HL-60 (cell line): ENCODE measurements at places on chromosomes 13 and 19.

- peak; percentile 80 for DNase-seq
These were observed 21.2 kb upstream of the TOMM40 start for GRCh38 chr19:44869733-44870470.

GRCh38 chr13:20188667-20189553 lies 3.8 kb downstream of the GJB2 start:
- DNase-seq, result peak; percentile 89

DNA sequence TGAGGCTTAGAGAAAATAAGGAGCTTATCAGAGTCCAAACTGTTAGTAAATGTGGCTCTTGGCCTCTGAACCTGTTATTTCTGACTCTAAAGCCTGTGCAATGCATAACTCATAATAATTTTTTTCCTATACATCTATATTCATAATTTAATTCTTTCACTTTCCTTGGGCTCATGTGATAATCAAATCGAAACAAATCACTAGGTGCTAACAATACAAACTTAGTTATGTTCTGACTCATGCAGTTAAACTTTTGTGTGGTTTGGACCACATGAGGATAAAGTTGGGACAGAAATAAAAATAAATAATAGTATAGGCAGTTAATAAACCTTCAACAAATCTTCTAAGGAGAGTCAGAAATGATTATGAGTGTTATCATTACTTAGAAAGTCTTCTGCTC lies 1629.0 kb downstream of the OLFM4 start:
- DNase-seq, result no peak

DNA sequence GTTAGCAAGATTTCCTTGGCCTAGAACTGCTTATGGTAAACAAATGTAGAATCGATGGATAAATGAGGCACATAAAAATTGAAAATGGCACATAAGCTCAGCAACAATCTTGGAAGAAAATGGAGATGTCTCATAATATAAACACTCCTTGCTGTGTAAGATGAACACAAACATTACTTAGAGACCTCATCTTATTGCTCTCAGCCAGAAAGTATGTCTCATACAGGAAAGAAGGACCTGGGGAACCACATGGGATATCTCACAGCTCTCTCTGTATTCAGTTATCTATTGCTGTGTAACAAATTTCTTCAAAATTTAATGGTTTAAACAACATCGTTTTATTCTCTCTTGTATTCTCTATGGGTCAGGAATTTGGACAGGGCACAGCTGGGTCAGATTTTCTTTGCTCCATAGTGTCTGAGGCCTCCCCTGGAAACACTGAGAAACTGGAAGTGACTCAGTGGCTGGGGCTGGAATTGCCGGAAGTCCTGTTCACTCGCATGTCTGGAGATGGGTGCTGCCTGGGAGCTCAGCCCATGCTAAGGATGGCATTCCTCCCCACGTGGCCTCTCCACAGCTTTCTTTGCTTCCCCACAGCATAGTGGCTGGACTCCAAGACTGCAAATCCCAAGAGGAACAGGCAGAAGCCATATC lies 105.1 kb downstream of the NUFIP1 start:
- no peak for DNase-seq

DNA sequence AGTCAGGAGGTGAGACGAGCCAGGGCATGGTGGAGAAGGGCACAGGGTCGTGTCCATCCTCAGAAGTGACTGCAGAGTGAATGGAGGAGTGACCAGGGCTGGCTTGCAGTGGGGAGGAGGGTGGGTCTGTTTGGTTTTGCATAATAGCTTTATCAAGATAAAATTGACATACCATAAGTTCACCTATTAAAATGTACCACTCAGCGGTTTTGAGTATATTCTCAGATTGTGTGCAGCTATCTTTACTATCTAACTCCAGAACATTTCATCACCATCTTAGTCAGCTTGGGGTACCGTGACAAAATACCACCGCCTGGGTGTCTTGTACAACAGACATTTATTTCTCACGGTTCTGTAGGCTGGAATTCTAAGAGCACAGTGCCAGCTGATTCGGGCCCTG lies 13.2 kb downstream of the ZNF8 start:
- DNase-seq, result no peak

DNA sequence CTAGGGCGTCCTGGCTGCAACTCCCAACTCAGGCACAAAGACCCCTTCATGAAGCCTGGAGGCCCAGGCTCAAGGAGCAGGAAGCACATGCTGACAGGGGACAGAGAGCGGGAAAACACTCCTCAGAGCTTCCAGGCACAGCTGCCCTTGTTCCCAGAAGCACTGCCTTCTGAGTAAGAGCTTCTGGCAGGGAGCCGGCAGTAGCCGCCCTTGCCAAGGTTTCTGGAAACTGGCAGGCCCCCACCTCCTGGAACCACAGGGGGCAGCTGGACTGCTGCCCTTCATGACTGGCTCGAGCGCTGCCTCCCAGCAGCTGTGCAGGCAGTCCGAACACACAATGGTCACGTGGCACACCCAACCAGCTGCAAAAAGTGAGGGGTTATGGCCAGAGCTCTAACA lies 33.6 kb upstream of the EPHX3 start:
- DNase-seq, result no peak

DNA sequence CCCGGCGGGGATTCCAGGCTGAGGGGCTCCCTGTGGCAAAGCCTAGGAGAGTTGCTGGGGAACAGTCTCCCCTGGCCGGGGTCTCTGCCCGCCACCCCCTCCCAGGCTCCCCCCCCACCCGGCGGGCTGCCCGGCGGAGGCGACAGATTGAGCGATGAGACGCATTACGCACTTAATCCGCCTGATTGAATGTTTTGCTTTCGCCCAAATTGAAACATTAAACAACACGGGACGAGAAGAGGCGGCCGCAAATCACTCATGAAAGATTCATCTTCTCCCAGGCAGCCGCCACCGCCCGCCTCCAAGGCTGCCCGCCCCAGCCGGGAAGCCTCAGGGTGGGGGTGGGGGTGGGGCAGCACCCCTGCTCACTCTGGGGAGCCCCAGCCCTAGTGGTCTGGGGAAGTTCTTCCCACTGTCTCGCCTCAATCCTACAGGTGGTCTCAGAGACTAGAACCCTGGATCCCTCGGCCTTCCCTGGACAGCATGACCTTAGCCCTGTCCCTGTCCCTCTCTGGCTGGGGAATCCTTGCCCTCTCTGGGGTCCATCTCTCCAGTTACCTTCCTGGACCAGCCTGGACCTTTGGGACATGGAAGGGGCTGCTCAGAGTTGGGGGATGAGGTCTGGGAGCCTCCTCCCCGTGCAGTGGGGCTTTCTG lies 7.6 kb upstream of the ERFL start:
- no peak for DNase-seq

GRCh38 chr13:33280923-33281322 lies 4.6 kb downstream of the STARD13 start:
- DNase-seq, result no peak
